ENCODE measurements at places on chromosomes 11 and 22.

DNA sequence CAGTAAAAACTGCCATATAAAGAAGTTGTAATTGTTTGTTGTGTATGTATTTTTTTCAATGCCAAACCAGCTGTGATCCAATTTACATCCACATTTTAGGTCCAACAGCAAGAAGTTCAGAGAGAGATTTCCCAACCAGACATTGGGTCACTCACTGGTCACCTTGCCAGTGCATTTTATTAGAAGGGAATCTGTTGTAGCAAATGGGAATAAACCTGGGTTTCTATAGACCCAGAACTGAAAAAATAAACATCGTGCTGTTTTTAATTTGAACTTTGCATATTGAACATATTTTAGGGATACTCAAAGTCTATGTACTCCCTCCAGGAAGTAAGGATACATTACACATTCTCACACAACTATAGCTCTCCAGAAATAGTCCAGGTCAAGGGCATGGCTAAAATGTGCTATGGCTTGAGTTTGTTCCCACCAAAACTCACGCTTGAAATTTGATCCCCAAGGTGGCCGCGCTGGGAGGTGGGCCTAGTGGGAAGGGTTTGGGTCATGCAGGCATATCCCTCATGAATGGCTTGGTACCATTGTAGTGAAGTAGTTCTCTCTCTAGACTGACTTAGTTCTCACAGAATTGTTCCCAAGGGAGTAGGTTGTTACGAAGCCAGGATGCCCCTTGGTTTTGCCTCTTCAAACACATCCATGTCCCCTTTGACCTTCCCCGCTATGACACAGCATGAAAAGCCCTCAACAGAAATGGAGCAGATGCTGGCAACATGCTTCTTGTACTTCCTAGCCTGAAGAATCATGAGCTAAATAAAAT lies 90.9 kb downstream of the RRAS2 start:
- DNase-seq: no peak

GRCh38 chr22:24190596-24191208 lies 9.4 kb downstream of the SUSD2 start:
- DNase-seq: no peak

GRCh38 chr11:75549370-75549958 lies 12.6 kb upstream of the SERPINH1 start:
- DNase-seq: no peak

DNA sequence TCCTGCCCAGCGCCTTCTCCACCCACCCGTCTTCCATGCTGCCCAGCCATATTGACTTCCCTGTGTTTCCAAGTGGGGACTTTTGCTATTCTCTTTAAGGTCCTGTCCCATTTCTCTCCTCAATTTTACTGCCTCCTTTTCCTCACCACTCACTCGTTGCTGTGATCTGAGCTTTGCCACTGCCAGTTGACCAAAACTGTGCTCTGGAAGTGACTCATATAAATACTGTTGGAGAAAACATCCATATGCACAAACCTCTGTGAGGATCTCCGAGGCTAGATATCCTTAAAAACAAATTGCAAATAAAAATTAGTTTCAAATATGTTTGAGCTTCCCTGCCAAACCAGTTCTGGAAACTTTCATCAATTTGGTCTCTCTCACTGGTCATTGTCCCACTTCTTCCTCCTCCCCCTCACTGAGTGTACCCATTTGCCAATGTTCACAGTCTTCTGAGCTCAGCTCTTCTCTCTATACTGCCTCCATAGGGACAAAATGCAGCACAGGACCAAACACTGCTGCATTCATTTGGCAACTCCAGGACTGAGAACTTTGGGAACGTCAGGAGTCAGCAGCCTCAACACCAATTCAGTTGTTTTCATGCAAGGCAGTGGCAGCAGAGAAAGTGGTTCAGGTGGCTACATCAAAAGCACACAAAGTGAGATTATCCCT lies 34.0 kb upstream of the MMP13 start:
- DNase-seq: peak; percentile 38

DNA sequence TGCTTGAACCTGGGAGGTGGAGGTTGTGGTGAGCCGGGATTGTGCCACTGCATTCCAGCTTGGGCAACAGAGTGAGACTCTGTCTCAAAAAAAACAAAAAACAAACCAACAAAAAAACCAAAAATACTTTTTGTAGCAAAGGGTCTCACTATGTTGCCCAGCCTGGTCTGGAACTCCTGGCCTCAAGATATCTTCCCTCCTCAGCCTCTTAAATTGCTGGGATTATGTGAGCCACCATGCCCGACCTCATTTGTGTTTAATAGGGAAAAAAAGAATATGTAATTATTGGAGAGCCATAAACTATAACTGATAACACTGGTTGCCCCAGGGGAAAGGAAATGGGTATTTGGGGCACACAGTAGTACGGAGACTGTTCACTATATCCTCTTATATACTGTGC lies 19.7 kb downstream of the UVRAG start:
- no peak for DNase-seq

DNA sequence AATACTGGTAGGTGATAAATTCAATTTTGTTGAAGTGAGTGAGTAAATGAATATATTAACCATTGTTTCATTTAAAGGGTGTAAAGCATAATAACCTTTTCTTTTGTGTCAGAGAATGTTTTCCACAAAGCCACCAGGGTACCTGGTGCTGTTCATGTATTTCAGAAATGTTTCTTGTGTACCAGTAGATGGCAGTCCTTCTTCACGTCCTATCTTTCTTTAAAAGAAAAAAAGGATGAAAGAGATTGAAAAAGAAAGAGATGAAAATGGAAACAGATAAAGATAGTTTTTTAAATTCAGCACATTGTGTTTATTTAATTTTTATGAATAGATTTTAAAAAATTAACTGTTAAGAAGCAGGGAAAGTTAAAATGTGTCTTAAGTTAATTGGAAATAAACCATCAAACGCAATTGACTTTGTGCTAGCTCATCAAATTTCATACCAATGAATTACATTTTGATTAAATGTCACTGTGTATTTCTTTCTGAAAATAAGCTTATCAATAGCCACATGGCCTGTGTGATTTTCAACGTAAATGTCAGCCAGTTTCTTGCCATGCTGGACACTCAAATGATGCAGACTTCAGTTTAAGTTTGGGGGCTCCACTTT lies 65.5 kb upstream of the CHORDC1 start:
- DNase-seq: peak; percentile 21

DNA sequence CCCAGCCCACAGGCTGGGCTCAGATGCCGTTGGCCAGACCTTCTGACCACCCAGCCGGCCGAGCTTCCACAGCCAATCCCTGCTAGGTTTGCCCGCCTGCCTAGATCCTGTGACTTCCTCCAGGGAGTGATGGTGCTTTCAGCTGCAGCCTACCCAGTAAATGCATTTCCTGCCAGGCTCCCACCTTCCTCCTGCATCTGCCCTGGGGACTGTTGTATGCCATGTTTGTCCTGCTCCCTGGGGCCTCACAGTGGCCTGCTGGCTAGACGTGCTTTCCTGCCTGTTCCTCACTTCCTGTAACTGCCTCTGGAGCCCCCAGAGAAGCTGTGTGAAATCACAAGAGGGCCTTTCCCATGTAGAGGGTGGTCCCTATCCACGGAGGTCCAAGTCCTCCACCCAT lies 86.2 kb downstream of the GALNT18 start:
- DNase-seq: no peak

DNA sequence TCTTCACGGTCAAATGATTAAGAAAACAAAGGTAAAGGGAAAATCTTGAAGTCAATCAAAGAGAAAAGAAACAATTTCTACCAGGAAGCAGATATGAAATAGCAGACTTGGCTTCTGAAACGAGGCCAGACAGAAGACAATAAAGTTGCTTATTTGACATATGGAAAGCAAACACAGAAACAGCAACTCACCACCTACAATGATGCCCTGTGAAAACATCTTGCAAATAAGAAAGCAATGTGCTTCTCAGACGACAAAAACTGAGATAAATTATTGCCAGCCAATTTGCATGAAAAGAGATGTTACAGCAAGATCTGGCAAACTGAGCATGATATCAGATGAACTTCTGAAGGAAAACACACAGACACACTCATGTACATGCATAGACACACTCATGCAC lies 45.9 kb upstream of the CTSC start:
- DNase-seq: no peak

GRCh38 chr11:61004180-61004611 lies 32.7 kb downstream of the CD6 start:
- peak; percentile 64 for DNase-seq

DNA sequence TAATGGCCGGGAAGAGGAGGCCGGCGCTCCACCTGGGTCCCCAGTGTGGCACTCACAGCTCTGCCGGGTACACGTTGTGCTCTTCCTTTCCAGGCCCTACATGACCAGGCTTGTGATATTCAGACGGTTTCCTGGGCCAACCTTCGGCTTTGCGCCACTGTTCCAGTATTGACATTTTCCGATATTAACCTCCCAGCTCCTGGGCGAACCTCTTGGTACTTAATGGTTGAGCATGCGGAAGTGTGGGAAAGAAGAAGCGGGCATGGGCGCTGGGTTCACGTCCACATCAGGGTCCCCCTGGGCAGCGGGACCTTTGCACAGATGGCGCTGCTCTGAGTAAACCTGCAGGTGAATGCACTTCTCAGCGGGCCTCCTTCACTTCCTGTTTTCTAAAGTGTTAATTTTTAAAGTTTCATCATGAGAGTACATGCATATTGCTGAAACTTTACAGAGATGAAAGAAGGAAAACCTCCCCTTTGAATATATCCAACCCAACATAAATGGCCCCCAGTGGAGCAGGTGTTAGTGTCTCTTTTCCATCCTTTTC lies 286.7 kb downstream of the TBC1D22A start:
- DNase-seq: no peak

DNA sequence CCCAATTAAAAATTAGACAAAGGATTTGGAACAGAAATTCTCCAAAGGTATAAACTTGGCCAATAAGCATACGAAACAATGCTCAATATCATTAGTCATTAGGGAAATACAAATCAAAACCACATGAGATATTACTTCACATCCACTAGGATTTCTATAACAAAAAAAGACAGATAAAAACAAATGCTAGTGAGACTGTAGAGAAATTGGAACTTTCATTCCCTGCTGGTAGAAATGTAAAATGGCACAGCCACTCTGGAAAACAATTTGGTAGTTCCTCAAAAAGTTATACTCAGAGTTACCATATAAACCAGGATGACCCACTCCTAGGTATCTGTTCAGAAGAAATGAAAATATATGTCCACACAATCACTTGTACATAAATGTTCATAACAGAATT lies 71.6 kb downstream of the RPL27A start:
- DNase-seq: peak; percentile 44

GRCh38 chr11:90700789-90701439 lies 478.1 kb upstream of the CHORDC1 start:
- no peak for DNase-seq

DNA sequence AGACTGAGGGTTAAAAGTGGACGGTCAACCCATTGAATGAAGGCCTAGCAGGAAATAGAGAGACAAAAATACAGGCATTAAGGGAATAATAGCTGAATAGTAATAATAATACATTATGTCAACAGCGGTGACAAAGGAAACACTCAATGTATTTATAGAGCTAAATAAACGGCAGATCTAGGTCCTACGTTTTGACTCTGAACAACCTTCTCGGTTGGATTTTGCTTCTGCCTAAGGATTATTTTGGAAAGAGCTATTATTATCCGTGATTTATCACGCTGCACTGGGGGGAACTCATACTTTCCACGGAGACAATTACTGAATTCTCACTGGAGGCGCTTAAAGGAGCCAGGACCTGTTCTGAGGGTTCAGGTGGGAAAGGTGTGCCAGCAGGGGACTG lies 118.2 kb upstream of the KIRREL3 start:
- no peak for DNase-seq

DNA sequence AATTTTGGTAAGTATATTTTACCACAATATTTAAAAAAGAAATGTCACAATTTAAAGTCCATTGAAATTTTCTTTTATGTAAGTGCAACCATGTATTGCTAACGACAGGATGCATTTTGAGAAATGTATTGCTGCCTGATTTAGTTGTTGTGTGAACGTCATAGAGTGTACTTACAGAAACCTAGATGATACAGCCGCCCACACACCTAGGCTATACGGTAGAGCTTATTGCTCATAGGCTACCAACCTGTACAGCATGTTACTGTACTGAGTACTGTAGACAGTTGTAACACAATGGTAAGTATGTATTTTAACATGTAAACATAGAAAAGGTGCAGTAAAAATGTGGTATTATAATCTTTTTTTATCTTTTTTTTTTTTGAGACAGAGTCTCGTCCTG lies 48.1 kb downstream of the CBL start:
- DNase-seq: no peak

DNA sequence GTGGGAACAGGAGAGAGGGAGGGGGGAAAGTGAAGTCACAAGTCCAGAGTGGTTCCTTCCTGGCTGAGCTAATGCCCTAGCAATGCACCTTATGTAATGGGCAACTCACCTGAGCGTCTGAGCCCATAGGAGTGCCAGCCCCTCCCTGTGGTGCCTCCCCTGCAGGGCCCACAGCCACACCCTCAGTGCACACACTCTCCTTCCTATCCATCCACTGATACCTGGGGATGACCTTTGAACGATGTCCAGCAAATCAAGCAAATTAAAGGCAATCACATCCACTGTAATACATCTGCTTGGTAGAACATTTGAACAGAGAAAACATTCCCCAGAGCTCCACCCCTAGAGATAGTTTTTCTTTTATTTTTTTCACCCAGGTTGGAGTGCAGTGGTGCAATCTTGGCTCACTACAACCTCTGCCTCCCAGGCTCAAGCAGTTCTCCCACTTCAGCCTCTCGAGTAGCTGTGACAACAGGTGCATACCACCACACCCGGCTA lies 19.6 kb upstream of the MICAL2 start:
- DNase-seq: no peak

DNA sequence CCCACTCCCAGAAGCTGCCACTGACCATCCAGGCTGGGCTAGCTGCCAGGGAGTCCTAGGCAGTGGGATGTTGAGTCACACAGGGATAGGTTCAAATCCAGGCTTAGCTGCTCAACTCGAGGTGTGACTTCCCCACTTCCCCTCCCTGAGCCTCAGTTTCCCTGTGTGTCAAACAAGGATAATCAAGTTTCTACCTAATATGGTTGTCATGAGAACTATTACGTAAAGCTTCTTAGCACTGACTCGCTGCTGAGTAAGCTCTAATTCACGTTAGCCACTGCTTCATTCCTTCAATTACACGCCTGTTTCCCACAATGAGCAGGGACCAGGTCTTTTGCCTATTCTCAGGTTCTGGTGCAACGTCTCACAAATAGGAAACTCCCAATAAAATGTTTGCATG lies 67.7 kb downstream of the SEZ6L start:
- peak; percentile 27 for DNase-seq

GRCh38 chr11:112410325-112410724 lies 149.7 kb upstream of the PLET1 start:
- DNase-seq: peak; percentile 3

- DNase-seq: no peak
Observed at GRCh38 chr11:120945042-120945441, 78.9 kb upstream of the TBCEL start.

DNA sequence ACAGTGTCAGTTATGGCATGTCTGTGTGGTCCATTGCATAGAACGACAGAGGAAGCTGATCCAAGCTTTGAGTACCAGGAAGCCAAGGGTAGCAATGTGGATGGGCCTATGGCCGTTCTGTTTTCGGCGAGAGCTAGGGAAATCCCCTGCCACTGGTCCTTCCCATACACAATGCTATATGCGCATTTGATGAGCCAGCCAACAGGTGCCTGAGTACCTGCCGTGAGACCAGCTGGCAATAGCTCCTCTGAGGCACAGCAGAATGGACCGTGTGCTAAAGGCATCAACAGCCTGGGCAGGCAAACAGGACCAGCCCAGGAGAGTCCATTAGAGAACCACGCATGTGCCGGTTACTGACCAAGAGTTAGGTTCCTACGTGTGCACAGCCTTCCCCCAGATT lies 753.0 kb downstream of the NTM start:
- DNase-seq: no peak

GRCh38 chr22:20582171-20582511 lies 74.7 kb downstream of the MED15 start:
- DNase-seq: no peak

GRCh38 chr11:12165237-12165875 lies 55.0 kb downstream of the MICAL2 start:
- DNase-seq: no peak

Measured in fibroblast of skin of back (primary cell).